ENCODE measurements at places on chromosomes 7 and 10.

DNA sequence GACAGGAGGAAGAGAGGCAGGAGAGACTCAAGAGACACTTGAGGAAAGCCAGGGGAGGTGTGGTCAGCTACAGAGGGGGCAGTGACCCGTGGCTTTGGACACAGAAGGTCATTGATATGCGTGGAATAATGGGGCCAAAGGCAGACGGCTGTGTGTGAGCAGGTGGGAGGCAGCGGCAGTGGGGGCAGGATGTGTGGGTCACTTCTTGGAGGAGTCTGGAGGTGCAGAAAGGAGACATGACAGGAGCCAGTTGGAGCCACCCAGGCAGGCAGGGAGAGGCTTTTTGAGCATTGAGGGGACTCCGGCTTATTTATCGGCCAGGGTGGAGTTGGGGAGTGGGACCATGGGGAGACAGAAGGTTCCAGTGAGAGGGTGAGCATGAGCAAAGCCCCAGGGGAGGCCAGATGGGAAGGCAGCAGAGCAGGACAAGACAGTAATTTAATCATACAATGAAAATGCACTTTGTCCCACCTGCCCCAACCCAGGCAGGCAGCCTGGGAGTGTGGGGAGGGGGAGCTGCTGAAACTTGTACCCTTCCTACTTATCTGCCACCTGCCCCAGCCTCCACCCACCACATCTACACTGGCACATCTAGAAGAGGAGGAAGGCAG lies 5.0 kb downstream of the LDB3 start:
- DNase-seq = no peak

DNA sequence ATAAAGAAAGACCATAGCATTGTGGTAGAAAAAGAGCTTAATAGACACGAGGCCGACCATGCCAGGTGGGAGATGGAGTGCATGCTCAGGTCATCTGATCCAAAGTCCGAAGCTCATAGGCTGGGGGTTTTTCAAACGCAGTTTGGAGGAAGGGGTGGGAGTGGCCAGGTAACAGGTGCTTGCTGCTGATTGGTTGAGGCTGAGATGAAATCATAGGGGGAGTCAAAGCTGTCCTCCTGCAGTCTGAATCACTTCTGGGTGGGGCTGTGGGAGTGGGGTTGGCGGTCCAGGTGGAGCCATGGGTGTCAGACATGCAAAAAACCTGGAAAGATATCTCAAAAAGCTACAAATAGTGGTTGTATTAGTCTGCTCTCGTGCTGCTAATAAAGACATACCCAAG lies 2.8 kb upstream of the ERCC6 start:
- DNase-seq = no peak

DNA sequence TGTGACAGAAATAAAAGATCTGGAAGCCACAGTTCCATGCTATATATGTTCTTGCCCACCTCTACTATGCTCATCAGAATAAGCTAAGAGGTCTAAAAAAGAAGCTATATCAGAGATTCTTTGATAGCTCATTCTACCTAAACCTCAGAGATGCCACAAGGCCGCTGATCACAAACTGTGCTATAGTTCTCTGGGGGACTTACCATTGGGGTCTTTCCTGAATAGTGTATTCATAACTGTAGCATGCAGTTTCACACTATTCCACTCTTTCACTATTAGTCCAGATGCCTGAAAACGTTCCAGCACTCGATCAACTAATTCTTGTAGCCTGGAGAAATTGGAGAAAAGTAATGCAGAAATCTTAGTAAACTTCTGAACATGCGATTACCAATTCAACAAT lies 44.5 kb upstream of the SPOCK2 start:
- no peak for DNase-seq

DNA sequence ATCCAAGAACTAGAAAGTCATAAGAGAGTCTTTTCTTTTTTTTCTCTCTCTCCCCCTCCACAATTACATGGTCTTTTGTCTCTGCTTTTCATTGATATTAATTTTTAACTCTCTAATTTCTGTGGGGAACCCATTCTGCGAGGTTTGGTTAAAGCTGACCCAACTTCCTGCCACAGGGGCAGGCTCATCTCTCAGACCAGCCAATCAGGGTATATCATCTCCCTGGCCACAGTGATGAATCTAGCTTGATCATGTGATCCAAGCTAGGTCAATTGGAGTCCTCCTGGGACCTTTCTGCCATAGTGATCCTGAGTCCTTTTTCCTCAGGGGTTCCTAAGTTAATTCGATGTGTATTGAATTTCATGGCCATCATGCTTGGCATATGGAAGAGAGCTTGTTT lies 38.0 kb upstream of the TRUB1 start:
- DNase-seq = no peak

GRCh38 chr10:117316701-117317100 lies 58.5 kb downstream of the PDZD8 start:
- no peak for DNase-seq

- no peak for DNase-seq
Measured at GRCh38 chr10:24703700-24704099, 20.0 kb downstream of the ARHGAP21 start.

DNA sequence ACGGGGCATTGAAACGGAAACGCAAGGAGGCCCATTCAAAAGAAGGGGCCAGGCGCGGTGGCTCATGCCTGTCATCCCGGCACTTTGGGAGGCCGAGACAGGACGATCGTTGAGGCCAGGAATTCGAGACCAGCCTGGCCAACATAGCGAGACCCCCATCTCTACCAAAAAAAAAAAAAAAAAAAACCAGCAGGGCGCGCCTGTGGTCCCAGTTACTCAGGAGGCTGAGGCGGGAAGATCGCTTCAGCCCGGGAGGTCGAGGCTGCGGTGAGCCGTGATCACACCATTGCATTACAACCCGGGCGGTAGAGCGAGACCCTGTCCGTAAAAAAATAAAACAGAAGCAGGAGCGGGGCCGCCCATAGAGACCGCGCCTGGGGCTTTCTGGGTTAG lies 396 bp downstream of the PSMG3 start:
- no peak for DNase-seq

GRCh38 chr10:43338117-43338516 lies 33.3 kb upstream of the FXYD4 start:
- DNase-seq = no peak
